ENCODE measurements at places on chromosomes 4 and X.

DNA sequence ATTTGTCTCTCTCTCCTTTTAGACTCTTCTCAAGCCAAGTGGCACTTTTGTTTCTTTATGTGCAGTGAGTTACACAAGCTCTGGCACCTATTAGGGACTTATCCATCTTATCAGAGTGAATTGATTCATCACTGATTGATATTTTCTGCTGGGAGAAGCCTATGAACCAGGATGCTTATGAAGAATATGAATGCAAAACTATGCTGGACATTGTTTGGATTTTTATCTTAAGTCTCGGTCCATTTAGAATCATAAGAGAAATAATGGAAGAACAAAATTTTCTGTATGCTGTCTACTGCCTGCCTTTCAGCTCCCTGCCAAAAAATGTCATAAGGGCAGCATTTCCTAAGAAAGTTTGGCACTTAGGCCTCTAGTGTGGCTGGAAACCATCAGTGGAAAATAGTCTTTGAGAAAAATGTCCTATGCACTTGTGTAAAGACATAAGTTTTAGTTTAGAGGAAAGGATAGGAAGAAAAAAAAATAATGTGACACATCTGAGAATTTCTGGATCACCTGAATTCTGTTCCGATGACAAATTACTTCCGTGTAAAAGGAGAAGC, 365.7 kb upstream of the MAD2L1 start:
- no peak overlapping the region for H3K4me3 ChIP-seq
- H3K27me3 ChIP-seq: peaks cover 5% of the 10 kb centered on the region
- no peak overlapping the region for H3K27ac ChIP-seq
- H3K4me1 ChIP-seq: no peaks in the 10 kb centered on the region
- no peak for DNase-seq

- H3K27me3 ChIP-seq: no peaks in the 10 kb centered on the region
- no peak overlapping the region for H3K27ac ChIP-seq
- no peaks in the 10 kb centered on the region for H3K36me3 ChIP-seq
- H3K4me1 ChIP-seq: no peaks in the 10 kb centered on the region
- DNase-seq: no peak
These were observed 408.8 kb upstream of the F9 start for GRCh38 chrX:139121616-139122286.

DNA sequence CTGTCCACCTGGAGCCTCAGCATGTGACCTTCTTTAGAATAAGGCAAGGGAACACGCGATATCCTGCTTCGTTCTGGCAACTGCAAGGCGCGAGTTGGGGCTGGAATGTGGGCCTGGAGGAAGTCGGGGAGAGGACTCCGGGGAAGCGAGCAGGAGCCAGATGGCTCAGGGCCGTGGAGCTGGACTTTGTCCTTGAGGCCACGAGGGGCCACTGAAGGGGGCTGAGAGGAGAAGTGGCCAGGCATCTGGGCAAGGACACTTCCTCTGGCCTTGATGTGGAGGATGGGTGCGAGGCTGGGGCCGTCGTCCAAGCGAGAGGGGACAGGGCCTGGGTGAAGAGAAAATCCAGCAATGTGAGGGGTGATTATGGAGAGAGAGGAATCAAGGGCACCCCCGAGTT, 12.2 kb upstream of the DUSP9 start:
- H3K4me3 ChIP-seq: no peak overlapping the region
- H3K27ac ChIP-seq: no peak overlapping the region
- no peaks in the 10 kb centered on the region for H3K4me1 ChIP-seq
- no peak for DNase-seq
- no peaks in the 10 kb centered on the region for H3K36me3 ChIP-seq
- H3K27me3 ChIP-seq: peaks cover 9% of the 10 kb centered on the region

- H3K27ac ChIP-seq: no peak overlapping the region
- no peak overlapping the region for H3K4me3 ChIP-seq
- no peak for DNase-seq
- H3K4me1 ChIP-seq: no peaks in the 10 kb centered on the region
- peaks cover 7% of the 10 kb centered on the region for H3K27me3 ChIP-seq
- no peaks in the 10 kb centered on the region for H3K36me3 ChIP-seq
These were observed 91.1 kb downstream of the SYNPO2 start for GRCh38 chr4:118979712-118980111.

GRCh38 chr4:122665161-122665929, 44.5 kb upstream of the IL21 start:
- H3K4me1 ChIP-seq: peaks cover 4% of the 10 kb centered on the region
- DNase-seq: no peak
- no peaks in the 10 kb centered on the region for H3K36me3 ChIP-seq
- peaks cover 29% of the 10 kb centered on the region for H3K27me3 ChIP-seq
- H3K4me3 ChIP-seq: no peak overlapping the region

GRCh38 chrX:154116426-154117211, 19.1 kb upstream of the MECP2 start:
- peaks cover 19% of the 10 kb centered on the region for H3K4me1 ChIP-seq
- H3K4me3 ChIP-seq: no peak overlapping the region
- no peak for DNase-seq
- no peaks in the 10 kb centered on the region for H3K36me3 ChIP-seq

GRCh38 chr4:88522702-88523324, 763 bp downstream of the PYURF start:
- H3K27me3 ChIP-seq: no peaks in the 10 kb centered on the region
- H3K4me3 ChIP-seq: peak overlapping the region; percentile 98
- peak overlapping the region; percentile 94 for H3K27ac ChIP-seq

DNA sequence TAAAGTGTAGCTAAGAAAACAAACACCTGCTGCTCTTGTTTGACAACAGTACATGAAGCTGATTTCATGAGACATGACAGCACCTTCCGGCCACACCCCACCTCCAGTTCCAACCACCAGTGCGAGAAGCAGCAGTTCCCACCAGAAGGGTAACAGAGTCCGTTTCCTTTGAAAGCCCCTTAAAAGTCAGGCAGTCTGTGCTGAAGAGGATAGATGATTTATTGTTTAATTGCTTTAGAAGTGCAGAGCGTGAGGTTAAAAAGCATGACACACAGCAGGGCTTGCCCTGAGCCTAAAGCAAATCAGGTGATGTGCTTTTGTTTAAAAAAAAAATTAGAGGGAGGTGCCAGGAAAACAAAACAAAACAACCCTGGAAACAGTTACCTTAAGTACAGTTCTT, 82.6 kb downstream of the HADH start:
- peak overlapping the region; percentile 50 for H3K4me3 ChIP-seq
- H3K27me3 ChIP-seq: peaks cover 8% of the 10 kb centered on the region
- H3K4me1 ChIP-seq: peaks cover 7% of the 10 kb centered on the region
- H3K27ac ChIP-seq: peak overlapping the region; percentile 50

DNA sequence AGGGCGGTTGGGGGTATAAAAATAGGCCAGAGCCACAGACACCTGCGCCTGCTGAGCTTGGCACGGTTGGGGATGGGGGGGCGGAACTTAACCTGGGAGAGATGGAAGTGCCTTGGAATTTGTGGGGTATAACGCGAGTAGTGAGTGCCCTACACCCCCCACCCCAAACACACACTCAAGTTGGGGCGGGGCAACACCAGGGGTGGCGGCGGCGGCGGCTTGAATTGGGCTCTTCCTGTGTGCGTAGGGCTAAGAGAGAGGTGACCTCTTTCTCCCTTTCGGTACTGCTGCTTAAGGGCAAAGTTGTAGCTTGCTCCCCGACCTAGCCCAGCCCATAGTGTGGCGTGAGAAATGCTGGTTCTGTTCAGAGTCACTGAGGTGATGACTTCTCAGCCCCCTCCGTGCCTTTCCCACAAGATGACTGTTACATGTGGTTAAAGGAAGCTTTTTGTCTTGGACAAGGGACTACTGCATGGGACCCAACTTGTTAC, 839 bp downstream of the STK26 start:
- H3K27me3 ChIP-seq: no peaks in the 10 kb centered on the region
- peak overlapping the region; percentile 89 for H3K4me3 ChIP-seq
- DNase-seq: peak; percentile 35
- peaks cover 29% of the 10 kb centered on the region for H3K4me1 ChIP-seq
- peaks cover 18% of the 10 kb centered on the region for H3K36me3 ChIP-seq

DNA sequence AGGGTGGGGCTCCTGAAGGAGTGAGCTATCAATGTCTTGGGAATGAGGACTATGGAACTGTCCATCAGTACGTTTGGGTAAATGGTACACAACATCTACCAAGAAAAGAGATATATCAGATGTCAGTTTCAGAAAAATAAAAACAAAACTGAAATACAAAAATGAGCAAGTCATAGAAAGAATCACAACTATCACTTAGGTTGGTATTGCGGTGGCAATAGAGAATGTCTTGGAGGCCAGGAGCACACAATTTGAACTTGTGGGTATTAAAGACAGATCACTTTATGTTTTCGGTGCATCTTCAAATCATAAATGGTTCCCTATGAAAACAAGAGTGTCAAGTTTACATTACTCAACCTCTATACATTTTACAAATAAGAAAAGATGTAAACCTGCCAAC, 176.8 kb downstream of the CHM start:
- H3K4me1 ChIP-seq: no peaks in the 10 kb centered on the region
- no peak overlapping the region for H3K4me3 ChIP-seq
- H3K36me3 ChIP-seq: no peaks in the 10 kb centered on the region
- no peak for DNase-seq
- no peaks in the 10 kb centered on the region for H3K27me3 ChIP-seq

GRCh38 chr4:87838890-87839591, 6.3 kb downstream of the MEPE start:
- H3K27ac ChIP-seq: no peak overlapping the region
- no peak for DNase-seq
- H3K4me1 ChIP-seq: no peaks in the 10 kb centered on the region
- H3K4me3 ChIP-seq: no peak overlapping the region
- peaks cover 61% of the 10 kb centered on the region for H3K27me3 ChIP-seq

Measured in effector memory CD8-positive, alpha-beta T cell (primary cell).